Thoracic aorta (tissue), 2 donors: ENCODE measurements at places on chromosomes 5 and 9. TPM values are rescaled to one million over a fixed set of nuclear protein-coding genes. Genes with fewer than 3 reads are reported as not detected.

- DNase-seq = peak; percentile 27
Observed at GRCh38 chr9:89153232-89154017, 25.2 kb downstream of the SHC3 start.

PPP3R2 gene
- total RNA-seq = not detected

IFNW1 gene
- not detected for total RNA-seq

DNA sequence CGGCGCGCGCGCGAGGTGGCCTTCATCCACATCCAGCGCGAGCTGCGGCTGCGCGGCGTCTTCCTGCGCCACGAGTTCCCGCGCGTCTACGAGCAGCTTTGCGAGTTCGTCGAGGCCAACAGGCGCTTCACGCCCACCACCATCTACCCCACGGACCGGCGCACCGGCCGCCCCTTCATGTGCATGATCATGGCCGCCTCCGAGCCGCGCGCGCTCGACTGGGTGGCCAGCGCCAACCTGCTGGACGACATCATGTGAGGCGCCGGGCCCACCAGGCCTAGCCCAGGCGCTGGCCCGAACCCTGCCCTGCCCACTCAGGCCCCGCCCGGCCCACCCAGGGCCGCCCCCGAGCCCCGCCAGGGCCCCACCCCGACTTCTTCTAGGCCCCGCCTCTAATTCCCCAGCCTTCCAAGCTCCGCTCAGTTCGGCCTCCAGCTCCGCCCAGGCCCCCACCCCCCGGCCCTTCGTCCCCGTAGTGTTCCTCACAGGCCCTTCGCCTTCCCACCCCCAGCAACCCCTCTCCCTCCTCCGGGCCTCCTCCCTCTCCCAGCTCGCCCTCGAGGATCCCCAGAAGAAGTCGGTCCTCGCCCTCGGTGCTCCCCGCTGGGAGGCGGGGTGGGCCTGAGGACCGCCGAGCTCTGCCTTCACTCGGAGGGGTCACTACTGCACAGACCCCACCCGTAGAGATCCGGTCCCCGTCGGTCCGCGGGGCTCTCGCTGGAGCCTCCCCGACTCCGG lies 2.0 kb upstream of the PHPT1 start:
- no peak for DNase-seq

GRCh38 chr5:1593903-1594356 lies 70.2 kb upstream of the LPCAT1 start:
- no peak for DNase-seq

DNA sequence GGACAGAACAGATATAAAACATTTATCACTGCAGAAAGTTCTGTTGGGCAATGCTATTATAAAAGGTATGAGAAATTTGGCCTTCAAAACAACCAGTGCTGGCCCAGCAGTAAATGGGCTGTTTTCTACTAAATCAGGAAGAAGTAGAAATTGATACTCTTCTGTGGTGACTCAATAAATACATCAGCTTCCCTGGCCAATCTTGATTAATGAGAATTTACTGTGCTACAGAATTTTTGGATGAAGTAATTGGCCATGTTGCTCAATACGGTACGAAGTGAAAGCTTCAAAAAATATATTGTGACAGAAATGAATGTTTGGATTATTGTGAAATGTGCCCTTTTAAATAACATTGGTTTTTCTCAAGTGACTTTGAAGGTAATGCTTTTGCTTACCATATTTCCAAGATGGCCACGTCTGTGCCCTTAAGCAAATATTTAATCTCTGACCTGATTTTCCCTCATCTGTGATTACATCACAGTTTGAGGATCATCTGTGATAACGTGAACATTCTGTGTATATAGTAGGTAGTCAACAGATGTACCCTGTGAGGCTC lies 4.2 kb downstream of the DNAJA1 start:
- DNase-seq = no peak

TRIM7 gene
- 14.7 TPM for total RNA-seq

GRCh38 chr5:6873359-6873758 lies 160.1 kb downstream of the TENT4A start:
- DNase-seq = no peak

CDH9 gene
- not detected for total RNA-seq

GRCh38 chr9:111064160-111064837 lies 26.0 kb upstream of the LPAR1 start:
- DNase-seq = no peak

ZNF883 gene
- total RNA-seq = 2.8 TPM

DNA sequence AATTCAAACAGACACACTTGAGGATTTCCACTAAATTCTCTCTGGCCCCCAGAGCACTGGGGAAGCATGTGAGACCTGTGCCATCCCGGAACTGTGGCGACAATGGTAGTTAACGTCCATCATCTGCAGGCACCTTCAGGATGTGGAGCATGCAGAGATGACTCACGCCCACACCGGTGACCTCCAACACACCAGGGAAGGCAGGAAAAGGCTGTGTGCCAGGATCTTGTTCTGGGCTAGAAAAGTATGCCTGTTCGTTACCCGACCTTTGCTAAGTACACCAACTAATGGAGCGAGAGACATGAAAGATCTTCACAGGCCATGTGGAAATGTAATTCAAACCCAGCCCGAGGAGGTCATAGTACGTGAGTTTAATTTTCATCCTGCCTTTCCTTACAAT lies 208.8 kb downstream of the MELK start:
- DNase-seq = no peak

DNA sequence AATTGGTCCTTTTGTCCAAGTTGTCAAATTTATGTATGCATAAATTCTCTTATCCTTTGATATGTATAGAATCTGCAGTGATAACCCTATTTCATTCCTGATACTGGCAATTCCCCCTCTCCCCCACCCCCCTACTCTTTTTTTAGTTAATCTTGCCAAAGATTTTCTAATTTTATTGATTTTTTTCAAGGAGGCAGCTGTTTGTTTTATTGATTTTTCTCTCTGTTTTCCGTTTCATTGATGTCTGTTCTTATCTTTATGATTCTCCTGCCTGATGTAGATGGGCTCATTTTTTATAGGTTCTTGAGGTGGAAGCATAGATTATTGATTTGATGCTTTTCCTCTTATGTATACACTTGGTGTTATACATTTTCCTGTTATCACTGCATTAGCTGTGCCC lies 34.4 kb downstream of the SMC5 start:
- no peak for DNase-seq

- no peak for DNase-seq
Observed at GRCh38 chr9:72506615-72507014, 14.8 kb upstream of the TMC1 start.

GRCh38 chr5:157657516-157657915 lies 5.3 kb upstream of the SOX30 start:
- no peak for DNase-seq

GRCh38 chr5:149149942-149150341 lies 8.6 kb downstream of the ABLIM3 start:
- DNase-seq = no peak

PCDHGB7 gene
- total RNA-seq = 28.1 TPM
